ENCODE measurements at places on chromosomes 7 and 10. TPM values are rescaled to one million over a fixed set of nuclear protein-coding genes. Genes with fewer than 3 reads are reported as not detected.

Gene CLDN3
- polyA plus RNA-seq = not detected

DNA sequence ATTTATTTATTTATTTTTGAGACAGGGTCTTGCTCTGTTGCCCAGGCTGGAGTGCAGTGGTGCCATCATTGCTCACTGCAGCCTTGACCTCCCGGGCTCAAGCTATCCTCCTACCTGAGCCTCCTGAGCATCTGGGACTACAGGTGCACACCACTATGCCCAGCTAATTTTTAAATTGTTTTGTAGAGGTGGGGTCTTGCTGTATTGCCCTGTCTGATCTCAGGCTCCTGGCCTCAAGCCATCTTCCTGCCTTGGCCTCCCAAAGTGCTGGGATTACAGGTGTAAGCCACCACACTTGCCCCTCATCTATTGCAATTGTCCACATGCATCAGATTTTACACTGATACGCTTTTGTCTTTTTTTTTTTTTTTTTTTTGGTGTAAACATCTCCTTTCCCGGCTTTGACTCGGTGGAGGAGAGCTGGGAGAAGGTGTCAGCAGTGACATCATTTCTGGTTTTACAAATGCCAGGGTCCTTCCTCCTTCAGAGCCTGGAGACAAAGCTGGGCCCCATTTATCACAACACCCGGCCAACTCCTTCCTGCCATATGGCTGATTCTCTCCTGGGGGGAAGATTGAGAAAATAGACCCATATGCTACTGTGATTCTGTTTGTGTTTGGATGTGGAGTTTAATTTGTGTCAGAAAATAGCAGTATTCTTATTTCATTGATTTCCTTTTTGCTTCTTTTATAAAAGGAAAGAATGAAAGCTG is 61.3 kb downstream of the GALNT17 start:
- DNase-seq = no peak

GRCh38 chr7:102193806-102194205 is 92.9 kb upstream of the SH2B2 start:
- DNase-seq = peak; percentile 33

DNA sequence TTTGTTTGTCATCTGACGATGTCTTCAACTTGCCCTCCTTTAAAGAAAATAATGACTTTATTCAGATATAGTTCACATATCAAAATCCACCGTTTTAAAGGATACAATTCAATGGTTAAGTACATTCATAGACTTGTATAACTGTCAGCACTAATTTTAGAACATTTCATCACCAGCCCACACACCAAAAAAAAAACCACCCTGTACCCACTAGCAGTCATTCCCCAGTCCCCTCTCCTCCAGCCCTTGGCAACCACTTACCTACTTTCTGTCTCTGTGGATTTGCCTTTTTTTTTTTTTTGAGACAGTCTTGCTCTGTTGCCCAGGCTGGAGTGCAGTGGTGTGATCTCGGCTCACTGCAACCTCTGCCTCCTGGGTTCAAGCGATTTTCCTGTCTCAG is 5.3 kb upstream of the HILPDA start:
- DNase-seq = no peak

DNA sequence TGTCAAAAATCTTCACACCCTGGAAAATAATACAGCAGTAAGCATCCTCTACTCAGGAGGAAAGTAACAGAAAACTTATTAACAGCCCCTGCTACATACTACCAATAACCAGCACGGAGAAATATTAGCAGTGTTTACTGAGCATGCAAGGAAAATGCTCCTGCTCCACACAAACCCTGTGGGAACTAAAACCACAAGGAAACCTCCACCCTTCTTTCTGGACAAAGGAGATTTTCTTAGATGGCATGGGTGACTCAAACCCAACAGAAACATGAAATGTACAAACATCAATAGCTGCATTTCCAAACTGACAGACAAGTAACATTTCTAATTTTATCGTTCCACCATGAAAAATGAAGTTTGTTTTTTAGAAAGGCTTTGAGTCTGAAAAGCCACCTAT is 113.4 kb downstream of the VPS41 start:
- DNase-seq = no peak

Gene OR6V1
- not detected for polyA plus RNA-seq

- no peak for DNase-seq
Observed at GRCh38 chr10:49118430-49119074, 3.2 kb upstream of the VSTM4 start.

Gene RBP3
- polyA plus RNA-seq = not detected

GRCh38 chr10:36779238-36779846 is 346.1 kb upstream of the ANKRD30A start:
- DNase-seq = peak; percentile 51

Gene DENND11
- 2.4 TPM for polyA plus RNA-seq

GRCh38 chr10:28676968-28677887 is at the start of gene BAMBI:
Gene BAMBI (plus strand): TSS chr10:28677521. CDS start chr10:28677898, 377 bp downstream.
- peak; percentile 88 for DNase-seq

Gene NANOS1
- 1.1 TPM for polyA plus RNA-seq

Gene PTPRN2
- 0.54 TPM for polyA plus RNA-seq

DNA sequence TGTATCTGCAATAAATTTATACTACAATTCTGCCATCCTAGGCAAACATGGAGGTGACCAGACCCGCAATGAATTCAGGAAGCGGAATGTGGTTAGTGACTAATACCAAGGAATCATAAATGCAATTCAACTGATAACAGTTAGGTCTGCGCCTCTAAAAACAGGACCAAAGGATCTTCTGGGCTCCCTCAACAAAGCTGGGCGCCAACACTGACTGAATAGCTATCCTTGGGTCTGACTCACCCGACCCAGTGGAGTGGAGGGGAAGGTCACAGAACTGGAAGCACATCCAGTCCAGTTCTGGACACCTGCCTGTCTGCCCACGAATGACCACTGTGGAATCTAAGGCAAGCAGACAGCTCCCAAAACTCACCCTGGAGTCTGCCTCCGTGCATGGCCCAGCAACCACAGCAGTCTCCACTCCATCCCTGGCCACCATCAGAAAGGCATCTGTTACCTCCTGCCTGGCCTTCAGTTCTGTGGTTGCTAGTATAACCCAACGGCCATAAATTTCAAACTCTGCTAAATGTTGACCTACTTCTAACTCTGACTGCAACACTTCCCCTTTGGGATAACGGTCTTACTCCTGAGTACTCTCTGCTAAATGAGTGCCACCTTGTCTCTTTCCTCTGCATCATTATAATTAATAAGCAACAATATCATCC is 43.0 kb upstream of the DLX6 start:
- no peak for DNase-seq

Gene MMD2
- polyA plus RNA-seq = not detected

Gene SORBS1
- 0.26 TPM for polyA plus RNA-seq

Gene SLC18A2
- not detected for polyA plus RNA-seq

- DNase-seq = no peak
Observed at GRCh38 chr7:146902728-146903127, 786.1 kb downstream of the CNTNAP2 start.

Gene YWHAG
- 80.4 TPM for polyA plus RNA-seq

- no peak for DNase-seq
Observed at GRCh38 chr7:72098807-72099580, 313.1 kb downstream of the CALN1 start.

DNA sequence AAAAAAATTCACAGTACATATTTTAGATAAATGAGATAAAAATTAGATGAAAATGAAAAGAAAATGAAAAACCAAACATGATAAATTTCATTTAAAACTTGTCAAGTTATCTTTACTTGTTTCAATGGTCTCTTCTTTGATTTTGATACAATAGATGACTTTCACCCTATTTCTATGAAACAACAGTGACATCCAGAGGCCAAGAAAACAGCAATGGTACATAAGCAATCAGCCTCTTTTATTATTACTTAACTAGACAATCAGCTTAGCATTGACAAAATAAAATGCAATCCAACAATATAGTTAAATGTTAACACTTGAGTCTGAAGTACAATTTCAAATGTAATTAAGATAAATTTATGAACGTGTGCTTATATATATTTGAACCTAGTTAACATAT is 74.8 kb upstream of the GPR37 start:
- DNase-seq = peak; percentile 35

DNA sequence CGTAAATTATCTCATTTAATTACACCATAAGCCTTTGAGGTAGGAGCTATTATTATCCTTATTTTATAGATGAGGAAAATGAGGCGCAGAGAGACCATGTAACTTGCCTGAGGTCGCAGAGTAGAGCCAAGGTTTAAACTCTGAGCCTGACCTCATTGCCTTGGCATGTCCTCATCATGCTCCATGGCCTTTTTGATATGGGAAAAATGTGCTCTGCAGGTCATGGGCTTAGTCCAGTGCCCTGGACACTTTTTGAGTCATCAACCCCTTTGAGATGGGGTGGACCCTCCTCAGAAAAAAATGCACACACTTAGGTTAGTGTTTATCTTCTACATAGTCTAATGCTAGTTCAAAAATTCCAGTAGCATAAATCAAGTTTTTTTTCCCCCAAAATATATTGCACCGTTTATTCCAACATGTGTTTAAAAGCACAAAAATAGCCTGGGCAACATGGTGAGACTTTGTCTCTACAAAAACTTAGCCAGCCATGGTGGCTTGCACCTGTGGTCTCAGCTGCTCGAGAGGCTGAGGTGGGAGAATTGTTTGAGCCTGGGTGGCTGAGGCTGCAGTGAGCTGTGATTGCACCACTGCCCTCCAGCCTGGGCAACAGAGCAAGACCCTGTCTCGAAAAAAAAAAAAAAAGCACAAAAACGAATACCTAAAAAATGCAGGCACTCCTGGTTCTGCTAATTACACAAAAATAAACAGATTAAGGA is 28.6 kb upstream of the TMEM178B start:
- DNase-seq = peak; percentile 7

Gene TMEM176A
- 0.38 TPM for polyA plus RNA-seq

DNA sequence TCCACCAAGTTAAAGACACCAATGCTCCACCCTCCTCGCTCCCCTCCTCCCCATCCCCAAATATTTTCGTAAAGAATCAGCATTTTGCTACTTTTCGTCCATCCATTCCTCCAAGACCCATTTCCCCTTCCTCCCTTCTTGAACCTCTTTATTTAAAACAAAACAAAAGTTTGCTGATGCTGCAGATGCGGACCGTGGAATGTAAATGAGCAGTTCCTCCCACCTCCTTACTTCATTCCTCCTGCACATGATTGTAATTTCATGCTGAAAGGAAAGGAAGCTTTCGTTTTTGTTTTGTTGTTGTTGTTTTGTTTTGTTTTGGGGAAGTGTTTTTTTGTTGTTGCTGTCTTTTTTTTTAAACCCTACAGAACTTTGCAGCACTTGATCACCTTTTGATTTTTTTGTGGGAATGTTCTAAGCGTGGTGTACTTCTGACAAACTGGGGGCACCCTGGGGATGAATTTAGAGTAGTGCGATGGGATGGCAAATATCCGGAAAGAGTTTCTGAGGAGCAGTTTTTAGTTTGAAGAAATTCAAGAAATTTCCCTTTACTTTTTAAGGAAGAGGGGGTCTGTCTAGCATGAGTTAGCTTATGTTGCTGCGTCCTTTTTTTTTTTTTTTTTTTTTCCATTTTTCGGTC is 177.3 kb downstream of the TCF7L2 start:
- DNase-seq = no peak

DNA sequence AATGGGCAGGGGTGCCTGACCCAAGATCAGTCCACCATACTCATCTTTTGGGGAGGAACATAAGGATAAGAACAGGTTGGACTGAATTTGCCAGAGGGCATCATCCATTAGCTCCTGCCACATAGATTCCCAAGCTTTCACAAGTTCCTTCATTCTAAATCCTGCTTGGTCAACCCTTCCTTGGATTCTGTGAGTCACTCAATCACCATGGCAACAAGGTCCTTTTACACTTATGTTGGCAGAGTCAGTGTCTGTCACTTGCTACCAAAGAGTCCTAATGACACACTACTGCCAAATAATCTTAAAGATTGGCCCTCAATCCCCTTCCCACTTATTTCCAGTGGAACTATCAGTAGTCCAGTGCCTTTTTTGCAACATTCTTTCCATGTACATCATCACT is 5.0 kb upstream of the LGI1 start:
- DNase-seq = peak; percentile 57

DNA sequence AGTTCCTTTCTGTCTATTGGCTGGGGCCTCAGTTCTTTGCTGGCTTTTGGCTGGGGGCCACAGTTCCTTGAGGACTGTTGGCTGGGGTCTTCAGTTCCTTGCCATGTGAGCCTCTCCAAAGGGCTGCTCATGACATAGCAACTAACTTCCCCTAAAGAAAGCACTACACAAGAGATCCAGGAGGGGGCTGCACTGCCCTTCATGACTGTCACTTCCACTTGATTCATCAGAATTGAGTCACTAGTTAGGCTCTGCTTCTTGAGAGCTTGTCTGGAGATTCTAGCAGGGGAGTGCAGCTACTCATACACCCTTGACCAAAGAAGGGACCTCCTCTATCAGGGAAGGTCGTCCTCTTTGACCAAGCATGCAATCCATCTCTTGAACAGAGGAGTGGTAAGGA is 38.0 kb upstream of the MKX start:
- peak; percentile 66 for DNase-seq

GRCh38 chr10:79563426-79563825 is 3.2 kb upstream of the SFTPA2 start:
- DNase-seq = no peak

Measured in fibroblast of lung (primary cell).